ENCODE measurements at places on chromosomes 13 and 19.
A peak's percentile ranks its signal among the peaks of the same experiment; 100 is the strongest.

DNA sequence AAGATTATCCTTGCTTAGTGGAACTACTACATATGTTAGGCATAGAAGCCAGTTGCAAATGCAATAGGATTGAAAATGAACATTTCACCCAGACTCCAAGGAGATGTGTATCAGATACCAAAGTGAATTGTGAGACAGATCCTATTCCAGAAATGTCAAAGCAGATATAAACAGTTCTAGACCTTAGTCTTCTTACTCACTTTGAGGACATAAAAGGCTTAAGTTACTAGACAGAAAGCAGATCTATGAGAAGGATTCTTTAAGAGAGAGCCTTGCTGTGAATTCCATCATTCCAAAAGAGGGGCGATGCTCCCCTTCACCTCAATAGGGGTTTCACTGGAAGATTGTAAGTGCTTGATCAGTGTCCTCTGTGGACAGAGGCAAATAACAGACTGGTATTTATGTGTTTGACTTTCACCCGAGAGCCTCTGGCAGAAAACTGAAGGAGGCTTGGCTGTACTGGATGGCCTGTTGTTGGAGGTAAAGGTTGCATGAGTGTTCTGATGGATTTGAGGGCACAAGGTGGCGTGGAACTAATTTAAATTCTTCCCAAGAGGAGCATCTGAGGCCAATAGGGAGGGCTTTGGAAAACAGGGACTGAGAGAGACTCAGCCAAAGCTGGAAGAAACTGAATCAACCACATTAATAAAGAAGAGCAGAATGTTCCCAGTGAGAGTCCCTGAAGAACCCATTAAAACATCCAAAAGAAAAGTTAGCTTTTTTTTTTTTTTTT, 194.8 kb downstream of the DCLK1 start:
- DNase-seq = no peak

DNA sequence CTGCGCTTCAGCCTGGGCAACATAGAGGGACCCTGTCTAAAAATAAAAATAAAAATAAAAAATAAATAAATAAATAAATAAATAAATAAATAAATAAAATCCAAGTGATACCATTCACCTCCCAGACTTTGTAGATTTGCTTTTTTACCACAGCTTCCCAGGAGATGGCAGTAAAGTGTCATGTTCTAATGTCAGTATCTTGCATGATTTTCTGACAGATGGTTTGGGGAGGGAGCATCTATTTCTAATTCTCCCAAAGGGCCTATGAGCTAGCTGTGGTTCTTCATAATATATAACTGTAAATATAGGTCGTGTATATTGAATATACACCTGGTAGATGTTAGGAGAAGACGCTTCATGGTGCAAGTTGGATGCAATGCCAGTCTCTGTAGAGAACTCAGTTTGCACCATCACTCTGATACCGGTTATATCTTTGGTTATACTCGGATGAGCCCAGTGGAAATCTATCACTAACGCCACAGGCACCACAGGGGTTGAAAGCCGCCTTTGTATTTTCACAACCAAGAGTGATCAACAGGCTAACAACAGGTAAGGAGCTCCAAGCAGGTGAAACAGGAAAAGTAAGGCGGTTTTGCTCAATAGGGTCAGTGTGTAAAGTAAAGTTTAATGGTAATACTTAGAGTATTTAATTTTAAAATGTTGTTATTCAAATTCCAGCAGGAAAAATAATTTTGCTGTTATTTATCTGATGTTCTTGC, 13.9 kb downstream of the APLP1 start:
- DNase-seq = peak; percentile 83

DNA sequence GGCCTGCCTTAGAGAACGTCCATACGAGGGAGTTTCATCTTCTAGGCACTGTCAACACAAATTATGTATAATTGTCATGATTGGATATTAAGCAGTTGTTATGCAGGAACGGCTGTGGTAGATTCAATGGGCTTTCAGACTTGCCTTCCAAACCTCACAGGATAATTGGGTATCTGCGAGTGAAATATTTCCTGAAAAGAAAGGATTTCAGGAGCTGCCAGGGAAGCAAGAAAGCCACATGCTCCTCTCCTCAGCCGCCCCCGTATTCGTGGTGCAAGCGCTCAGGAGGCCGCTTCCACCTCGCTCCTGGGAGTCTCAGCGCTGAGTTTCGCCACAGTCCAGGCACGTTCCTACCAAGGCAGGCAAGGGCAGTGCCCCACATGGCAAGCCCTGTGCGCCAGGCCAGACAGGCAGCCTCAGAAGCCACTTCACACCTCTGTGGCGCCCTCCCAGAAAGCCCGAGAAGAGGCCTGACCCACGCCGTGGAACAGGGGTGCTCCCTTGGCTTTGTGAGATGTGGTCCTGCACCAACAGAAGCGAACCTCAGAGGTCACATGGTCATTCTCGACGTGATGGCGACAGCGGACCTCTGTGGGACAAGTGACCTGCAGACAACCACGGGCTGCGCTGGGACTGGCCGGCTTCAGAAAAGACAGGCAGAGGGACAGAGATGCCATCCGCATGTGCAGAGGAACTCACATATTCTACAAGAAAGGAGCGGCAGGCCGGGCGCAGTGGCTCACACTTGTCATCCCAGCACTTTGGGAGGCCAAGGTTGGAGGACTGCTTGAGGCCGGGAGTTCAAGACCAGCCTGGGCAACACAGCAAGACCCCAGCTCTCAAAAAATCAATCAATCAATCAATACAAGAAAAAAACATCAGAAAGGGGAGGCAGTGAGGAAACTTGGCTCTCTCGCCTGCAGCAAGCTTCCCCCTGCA, 41.4 kb downstream of the CEBPG start:
- DNase-seq = no peak

- no peak for DNase-seq
Observed at GRCh38 chr13:112510987-112511685, 76.8 kb downstream of the TUBGCP3 start.

GRCh38 chr19:44303976-44304568, 753 bp downstream of the ZNF235 start:
- DNase-seq = peak; percentile 40

DNA sequence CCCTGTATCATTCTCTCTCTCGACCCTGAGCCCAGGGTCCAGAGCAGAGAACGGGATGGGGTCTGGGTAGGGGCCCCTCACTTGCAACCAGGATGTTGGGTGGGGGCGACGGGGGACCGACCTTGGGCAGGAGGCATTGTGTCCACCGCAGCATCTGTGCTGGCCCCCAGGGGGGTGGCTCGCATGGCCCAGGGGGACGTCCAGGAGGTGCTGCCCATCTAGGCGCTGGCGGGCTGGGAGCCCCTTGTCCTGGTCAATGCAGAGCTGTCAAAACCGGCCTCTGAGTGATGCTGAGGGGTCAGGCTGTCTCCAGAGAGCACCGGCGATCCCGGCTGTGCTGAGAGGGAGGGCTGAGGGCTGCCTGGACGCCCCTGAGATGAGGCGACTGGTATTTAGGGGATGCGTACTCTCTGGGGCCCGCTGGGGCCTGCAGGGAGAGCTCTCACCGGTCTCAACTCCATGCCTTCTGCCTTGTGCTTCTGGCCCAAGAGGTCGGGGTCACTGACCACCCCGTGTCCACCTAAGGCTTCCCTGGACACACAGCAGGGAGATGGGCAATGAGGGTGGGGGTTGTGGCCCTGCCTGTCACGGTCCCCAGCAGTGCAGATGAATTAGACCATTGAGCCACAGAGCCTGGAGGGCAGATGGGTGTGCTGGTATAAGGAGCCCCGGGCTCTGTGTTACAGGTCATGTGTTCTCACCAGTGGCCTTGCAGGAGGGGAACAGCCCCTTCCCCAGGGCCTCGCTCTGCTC, 8.6 kb downstream of the RPS9 start:
- no peak for DNase-seq

- peak; percentile 88 for DNase-seq
Observed at GRCh38 chr13:36420437-36420891, 11.8 kb upstream of the CCNA1 start.

DNA sequence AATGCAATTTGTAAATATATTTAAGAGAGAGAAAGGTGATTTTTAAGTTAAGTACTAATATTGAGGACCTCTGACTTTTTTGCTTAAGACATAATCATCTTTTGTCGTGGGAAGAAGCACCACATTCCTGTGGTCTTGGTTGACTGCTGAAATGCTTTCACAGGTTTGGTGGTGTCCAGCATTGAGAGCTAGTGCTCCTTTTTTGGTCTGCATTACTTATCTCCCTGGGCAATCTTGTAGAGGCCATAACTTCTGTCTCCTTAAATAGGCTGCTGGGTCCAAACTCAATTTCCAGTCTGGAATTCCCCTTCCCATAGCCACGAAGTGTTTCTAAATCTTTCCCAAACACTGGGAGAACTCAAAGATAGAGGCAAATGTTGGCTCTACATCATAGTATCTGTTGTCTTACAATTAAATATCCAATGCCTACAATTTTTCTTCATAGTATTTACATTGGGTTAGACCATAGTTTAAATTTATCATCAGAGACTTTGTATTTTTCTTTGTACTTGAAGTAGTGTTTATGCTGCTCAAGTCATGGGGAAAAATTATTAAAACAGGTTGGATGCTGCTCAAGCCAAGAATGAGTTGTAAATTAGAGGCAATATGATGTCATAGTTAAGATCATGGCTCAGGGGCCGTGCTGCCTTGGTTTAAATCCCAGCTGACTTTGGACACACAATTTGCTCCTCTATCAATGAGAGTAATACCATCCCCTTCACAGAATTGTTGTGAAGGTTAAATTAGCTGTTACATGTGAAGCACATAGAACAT, 105.6 kb downstream of the POSTN start:
- no peak for DNase-seq

DNA sequence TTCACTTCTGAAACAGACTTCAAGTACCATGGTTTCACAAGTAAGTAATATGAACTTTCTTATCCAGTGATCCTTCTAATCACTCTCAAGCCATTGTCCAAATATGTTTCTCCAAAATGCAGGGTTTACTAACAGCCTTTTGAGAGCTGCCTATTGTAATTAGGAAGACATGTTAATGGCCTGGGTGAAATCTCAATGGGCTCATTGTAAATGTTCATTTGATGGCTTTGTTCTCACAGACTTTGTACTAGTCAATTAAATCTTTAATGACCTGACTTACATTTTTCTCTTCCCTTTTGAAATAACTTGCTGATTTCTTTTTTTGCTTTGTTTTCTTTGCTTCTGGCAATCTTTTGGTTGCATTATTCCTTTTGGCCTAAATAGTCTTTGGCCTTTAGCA, 444.8 kb downstream of the LIG4 start:
- no peak for DNase-seq

GRCh38 chr13:113498905-113499304, 8.4 kb upstream of the DCUN1D2 start:
- no peak for DNase-seq

- DNase-seq = no peak
Observed at GRCh38 chr13:66830940-66831716, 399.0 kb downstream of the PCDH9 start.

Data from dermis blood vessel endothelial cell (primary cell).